ENCODE measurements at places on chromosomes 11 and 22.

DNA sequence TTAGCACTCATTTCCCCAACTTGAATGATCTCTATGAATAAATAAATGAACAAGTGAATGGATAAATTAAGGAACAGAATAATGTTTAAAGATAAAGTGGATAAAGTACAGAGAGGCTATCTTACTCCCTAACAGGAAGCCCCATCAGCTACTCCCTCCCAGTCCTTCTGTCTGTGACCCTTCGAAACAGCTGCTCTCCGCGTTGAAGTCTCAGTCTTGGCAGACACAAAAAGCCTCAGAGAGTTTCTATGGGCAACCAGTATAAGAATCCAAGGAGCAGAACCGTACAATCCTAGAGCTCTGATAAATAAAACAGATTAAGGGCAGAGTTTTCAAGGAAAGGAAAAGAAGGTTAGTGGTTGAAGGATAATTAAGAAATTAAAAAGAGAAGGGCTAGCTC lies 35.0 kb downstream of the GUCY1A2 start:
- no peak for DNase-seq

DNA sequence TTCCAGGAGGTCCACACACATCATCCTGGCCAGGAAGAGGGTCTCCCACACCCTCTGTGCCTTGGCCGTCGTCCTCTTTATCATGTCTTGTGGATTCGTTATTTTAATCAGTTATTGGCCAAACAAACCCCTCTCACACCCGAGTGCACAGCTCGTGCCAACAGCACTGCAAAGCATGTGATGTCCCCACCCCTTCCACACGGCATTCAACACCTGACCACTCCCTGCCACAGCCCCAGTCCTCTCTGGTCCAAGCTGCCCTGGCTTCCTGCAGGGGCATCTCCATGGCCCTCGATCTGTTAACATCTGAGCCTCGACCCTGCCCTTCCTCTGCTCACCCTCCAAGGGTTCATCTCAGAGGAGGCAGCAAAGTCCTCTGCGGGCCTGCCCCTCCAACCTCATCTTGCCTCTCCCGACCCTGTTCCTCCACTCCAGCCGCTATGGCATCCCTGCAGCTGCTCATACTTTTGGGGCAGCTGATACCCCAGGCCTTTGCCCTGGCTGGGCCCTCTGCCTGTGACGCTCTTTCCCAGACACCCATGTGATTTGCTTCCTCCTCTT lies 14.0 kb downstream of the MYEOV start:
- DNase-seq, result no peak

- DNase-seq, result no peak
These were observed 28.5 kb upstream of the PAK1 start for GRCh38 chr11:77502346-77502905.

- DNase-seq, result no peak
These were observed 10.1 kb downstream of the ACO2 start for GRCh38 chr22:41478891-41479521.

- no peak for DNase-seq
These were observed 37.3 kb upstream of the XBP1 start for GRCh38 chr22:28837640-28838039.

DNA sequence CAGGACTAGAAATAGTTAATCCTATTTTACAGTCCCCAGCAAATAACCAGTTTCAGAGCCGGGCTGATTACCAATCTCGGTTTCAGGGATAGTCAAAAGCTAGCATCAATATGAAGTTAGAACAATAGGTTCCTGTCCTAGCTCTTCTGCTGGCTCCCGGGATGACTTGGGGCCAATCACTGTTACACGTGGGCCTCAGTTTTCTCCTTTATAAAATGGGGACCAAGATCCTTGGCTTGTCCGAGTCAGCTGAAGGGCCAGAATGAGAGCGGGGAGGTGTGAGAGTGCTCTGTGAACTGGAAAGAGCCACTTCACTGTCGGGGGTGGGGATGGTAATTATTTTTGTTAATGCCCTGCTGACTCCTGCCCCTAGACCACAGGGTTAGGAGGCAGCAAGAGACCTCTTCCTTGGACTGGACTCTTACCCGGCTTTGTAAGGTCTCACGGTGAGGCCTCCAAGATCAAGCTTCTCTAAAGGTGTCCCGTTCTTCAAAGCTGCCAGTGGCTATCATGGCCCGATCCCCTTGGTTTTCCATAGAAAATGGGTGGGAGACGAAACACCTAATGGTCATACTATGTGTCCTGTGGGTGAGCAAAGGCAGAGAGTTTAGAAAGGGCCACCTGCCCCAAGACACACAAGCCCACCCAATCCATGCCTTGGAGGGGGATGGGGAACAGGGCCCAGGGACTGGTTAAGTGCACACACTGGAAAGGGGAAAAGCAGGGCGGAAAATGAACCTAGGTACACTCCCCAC lies 1.4 kb downstream of the UCP2 start:
- DNase-seq, result no peak

GRCh38 chr11:130068986-130069658 lies 572 bp upstream of the APLP2 start:
- peak; percentile 34 for DNase-seq

DNA sequence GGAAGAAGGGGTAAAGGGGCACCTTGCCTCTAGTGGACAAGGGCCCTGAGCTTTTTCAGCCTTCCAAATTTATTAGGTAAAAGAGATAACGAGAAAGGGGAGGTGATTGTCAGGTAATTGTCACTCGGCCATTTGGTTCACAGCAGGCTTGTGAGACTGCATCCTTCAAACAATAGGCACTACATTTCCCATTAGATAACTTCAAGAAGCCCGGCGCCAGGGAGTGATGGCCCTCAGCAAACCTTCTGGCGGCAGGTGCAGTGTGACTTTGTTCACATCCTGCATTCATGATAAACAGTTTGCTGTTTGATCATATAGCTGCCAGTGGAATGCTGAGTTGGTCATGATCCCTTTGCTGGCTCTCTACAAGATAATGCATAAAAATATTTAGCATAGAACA lies 185.1 kb downstream of the CWF19L2 start:
- DNase-seq, result no peak

- DNase-seq, result no peak
These were observed 6.9 kb upstream of the WEE1 start for GRCh38 chr11:9566561-9567063.

GRCh38 chr11:13772223-13773046 lies 104.0 kb downstream of the FAR1 start:
- peak; percentile 4 for DNase-seq

GRCh38 chr22:44941207-44941606 lies 68.6 kb downstream of the PHF21B start:
- DNase-seq, result no peak

GRCh38 chr11:64842851-64843685 lies 1.4 kb downstream of the CDC42BPG start:
- DNase-seq, result no peak

DNA sequence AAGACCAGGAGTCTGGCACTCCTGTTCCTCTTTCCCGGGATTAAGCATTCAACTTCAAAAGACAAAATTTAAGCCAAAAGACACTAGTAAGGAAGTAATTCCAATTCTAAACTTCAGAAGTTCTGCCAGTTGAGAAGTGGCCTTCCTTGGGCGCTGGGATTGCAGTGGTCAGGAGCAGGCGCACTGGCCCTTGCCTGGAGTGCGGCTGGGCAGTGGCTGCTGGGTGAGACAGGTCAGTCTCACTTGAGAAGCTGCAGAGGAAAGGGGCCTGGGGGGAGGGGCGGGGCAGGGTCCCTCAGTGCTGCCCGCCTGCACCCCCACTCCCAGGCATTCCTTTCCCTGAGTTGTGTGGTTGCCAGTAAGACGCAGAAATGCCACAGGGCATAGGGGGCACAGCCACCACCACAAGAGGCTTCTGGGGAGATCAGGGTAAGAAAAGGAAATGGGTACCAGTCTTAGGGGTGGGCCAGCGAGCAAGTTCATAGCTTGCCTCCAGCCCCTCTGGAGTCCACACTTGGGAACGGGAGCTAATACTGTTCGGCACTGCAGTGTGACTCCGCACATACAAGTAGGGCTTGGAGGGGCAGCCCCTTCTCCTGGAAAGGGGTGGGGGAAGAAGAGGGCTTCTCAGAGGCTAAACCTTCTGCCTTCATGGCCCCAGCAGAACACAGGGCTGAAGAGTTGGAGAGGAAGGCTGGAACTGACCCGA lies 5.5 kb downstream of the MRPL49 start:
- no peak for DNase-seq

DNA sequence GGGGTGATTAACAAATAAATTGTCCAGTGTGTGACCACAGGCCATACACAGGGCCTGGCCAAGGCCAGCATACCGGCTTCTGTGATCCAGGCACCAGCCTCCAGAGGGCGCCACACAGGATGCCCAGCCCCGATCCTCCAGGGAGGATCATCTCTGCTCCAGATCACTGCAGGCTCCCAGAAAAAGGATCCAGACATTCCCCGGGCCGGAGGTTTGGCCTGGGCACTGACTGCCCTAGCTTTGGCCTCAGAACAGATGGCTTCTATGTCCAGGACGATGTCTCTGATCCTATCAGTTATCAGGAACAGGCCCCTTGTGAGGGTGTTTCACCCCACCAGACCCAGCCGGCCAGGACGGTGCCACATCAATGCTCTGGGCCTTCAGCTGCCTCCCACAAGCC lies 74.5 kb upstream of the LMO1 start:
- DNase-seq, result no peak

DNA sequence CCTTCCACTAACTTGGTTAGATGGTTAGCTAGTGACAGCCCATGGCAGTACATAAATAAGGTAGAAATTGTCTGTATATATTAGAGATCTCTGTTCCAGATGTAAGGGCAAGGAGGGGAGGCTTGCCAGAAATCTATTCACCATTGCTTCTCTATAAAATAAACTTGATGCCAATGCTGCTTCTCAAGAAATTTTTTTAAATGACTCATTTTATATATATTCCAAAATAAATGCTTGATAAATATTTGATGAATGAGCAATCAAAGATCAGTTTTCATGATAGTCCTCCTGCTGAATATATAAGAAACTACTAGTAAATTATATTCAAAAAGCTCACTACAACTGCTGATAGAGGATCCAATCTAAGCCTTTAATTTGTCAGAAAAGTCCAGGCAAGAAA lies 710.6 kb upstream of the CCDC179 start:
- no peak for DNase-seq

DNA sequence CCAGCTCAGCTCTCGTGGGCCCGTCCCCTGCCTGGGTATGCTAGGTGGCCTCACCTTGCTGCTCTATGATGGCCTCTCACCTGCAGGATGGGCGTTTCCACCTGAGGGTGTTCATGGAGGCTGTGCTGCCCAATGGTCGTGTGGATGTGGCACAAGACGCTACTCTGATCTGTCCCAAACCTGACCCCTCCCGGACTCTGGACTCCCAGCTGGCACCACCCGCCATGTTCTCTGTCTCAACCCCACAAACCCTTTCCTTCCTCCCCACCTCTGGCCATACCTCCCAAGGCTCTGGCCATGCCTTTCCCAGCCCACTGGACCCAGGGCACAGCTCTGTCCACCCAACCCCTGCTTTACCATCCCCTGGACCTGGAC lies 2.1 kb downstream of the ZP1 start:
- DNase-seq, result no peak

- no peak for DNase-seq
These were observed 37.7 kb upstream of the TFIP11 start for GRCh38 chr22:26549902-26550497.
